ENCODE measurements at places on chromosomes 2 and 18. TPM values are rescaled to one million over a fixed set of nuclear protein-coding genes. Genes with fewer than 3 reads are reported as not detected.
A peak's percentile ranks its signal among the peaks of the same experiment; 100 is the strongest.

The REG3G gene
- total RNA-seq = 33.1 TPM

DNA sequence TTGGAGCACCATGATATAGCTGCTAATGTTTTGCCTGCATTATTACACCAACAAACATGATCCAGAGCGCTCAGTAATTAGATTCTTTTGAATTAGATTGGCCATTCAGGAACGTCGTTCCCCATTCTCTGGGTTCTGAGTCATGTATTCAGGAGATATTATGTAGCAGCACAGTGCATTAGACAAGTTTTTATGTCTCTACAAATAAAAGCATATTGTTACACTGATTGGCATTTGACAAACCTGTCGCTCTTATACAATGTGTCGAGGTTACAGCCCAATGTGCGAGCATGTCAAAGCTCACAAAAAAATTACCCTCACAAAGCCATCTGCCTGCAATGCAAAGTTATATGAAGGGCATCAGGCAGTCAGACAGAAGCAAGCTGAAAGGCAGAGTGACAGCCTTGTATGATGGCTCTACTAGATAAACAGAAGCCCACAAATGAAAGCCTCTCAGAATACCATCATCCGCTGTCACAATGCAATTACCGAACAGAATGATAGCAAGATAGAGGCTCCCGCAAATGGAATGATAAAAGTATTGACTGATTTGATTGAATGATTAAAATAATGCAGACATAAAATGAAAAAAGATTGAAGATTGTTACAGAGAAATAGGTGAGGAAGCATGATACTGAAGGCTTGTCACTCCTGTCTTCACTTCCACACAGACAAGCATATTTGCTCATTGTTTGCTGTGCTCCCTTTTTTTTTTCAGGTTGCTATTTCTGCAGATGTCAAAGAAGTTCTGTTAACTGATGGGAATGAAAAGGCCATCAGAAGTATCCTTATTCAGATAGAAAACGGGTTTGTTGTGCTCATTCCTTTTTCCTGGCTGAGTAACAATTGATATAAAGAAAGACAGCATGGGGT is 234.6 kb upstream of the SIX3 start:
- no peak overlapping the region for H3K4me3 ChIP-seq
- H3K27me3 ChIP-seq = no peaks in the 10 kb centered on the region
- H3K4me1 ChIP-seq = no peaks in the 10 kb centered on the region
- H3K36me3 ChIP-seq = no peaks in the 10 kb centered on the region
- DNase-seq = no peak
- H3K27ac ChIP-seq = no peak overlapping the region

DNA sequence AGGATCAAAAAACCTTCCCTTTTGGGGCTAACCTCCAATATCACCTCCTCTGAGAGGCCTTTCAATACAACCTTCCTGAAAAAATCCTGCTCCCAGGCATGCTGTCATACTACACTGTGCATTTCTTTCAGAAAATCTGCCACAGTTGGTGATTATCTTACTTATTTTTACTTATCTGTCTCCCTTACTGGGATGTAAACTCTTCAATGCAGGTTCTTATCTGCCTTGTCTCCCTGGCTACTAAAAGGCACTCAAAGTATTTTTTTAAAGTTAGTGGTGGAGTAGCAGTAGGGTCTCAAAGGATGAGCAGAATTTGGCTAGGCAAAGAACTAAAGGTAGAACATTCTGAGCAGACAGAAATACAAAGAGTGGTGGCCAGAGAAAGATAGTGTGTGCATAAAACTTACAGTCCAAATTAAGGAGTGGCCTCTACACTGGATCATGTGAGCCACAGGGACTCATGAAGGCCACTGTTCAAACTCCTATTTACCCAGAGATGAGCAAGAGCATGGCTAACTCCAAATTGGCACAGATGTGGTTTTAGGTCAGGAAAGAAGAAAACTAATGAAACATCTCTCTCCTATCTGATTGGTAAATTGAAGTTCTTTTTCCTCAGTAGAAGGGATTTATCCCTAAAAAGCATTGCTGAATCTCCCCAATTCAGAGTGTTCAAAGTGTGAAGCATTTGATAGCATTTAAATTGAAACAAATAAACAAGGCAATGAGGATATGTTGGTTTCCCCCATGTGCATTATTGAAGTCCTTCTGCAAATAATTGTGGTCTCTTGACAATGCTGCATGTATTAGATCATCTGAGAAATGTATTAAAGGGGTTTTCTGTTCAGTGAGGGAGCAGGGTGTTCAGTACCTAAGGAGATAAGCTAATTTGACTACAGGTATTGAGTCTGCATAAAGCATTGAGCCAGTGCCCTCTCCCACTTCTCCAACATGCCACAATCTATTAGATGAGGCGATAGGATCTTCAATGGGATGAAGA is 285.5 kb downstream of the MREG start:
- no peaks in the 10 kb centered on the region for H3K36me3 ChIP-seq
- DNase-seq = no peak
- no peaks in the 10 kb centered on the region for H3K4me1 ChIP-seq
- no peaks in the 10 kb centered on the region for H3K27me3 ChIP-seq
- H3K4me3 ChIP-seq = no peak overlapping the region

The C2orf49 gene
- total RNA-seq = 17.4 TPM

- H3K36me3 ChIP-seq = no peaks in the 10 kb centered on the region
- H3K27me3 ChIP-seq = no peaks in the 10 kb centered on the region
- no peak overlapping the region for H3K27ac ChIP-seq
- DNase-seq = peak; percentile 81
- H3K4me3 ChIP-seq = no peak overlapping the region
Measured at GRCh38 chr2:235746257-235746934, 252.6 kb downstream of the AGAP1 start.

The AMER3 gene
- not detected for total RNA-seq

- no peaks in the 10 kb centered on the region for H3K27me3 ChIP-seq
- H3K4me1 ChIP-seq = no peaks in the 10 kb centered on the region
- DNase-seq = no peak
- no peak overlapping the region for H3K27ac ChIP-seq
- H3K36me3 ChIP-seq = no peaks in the 10 kb centered on the region
- no peak overlapping the region for H3K4me3 ChIP-seq
Measured at GRCh38 chr2:49515996-49516782, 361.9 kb upstream of the FSHR start.

The DNAH6 gene
- total RNA-seq = 1.6 TPM

DNA sequence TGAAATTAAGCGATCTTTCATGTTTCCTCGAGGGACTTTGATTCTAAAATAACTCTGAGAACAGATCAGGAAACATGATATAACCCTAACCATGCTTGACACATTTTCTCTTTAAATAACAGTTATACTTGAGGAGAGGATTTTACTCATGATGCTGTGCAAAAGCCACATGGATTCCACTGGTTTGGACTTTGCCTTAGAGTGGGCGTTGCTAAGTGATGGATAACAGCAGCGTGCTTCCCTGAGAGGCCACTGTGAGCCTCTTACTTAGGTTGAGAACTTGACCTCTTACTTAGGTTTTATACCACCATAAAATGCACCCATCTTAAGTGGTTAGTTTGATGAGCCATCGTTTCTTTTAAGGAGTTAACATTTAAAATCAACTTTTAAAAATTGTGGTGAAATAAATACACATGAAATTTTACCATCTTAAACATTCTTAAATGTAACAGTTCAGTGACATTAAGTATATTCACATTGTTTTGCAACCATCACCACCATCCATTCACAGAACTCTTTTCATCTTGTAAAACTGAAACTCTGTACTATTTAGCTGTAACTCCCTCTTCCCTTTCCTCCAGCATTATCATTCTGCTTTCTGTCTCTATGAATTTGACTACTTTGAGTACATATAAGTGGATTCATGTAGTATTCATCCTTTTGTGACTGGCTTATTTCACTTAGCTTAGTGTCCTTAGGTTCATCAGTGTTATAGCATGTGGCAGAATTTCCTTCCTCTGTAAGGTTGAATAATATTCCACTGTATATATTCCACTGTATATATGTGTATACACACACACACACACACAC is 22.6 kb downstream of the ANXA4 start:
- H3K27ac ChIP-seq = no peak overlapping the region
- no peak overlapping the region for H3K4me3 ChIP-seq
- H3K4me1 ChIP-seq = no peaks in the 10 kb centered on the region
- no peaks in the 10 kb centered on the region for H3K36me3 ChIP-seq

DNA sequence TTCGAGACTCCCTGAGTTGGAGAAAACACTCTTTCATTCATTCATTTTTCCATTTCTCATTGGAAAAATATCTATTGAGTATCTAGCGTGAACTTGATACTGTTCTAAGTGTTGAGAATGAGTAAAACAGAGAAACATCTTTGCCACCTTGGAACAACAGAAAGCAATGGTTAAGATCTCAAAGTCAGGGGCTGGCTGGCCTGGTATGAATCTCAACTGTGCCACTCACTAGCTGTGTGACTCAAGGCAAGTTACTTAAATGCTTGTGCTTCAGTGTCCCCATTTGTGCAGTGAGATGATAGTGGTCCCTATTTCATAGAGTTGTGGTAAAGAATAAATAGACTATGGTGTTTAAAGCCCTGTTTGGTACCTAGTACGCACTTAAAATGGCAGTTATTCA is 415.2 kb downstream of the NBAS start:
- H3K27me3 ChIP-seq = no peaks in the 10 kb centered on the region
- no peaks in the 10 kb centered on the region for H3K4me1 ChIP-seq
- no peak overlapping the region for H3K27ac ChIP-seq
- DNase-seq = no peak
- no peaks in the 10 kb centered on the region for H3K36me3 ChIP-seq

GRCh38 chr2:20650393-20650876 is 463 bp downstream of the HS1BP3 start:
- H3K4me1 ChIP-seq = peaks cover 14% of the 10 kb centered on the region
- peak; percentile 55 for DNase-seq

GRCh38 chr2:241108271-241109209 is 6.5 kb upstream of the MTERF4 start:
- peak overlapping the region; percentile 70 for H3K27ac ChIP-seq
- DNase-seq = no peak
- no peaks in the 10 kb centered on the region for H3K27me3 ChIP-seq
- H3K4me3 ChIP-seq = no peak overlapping the region
- H3K4me1 ChIP-seq = peaks cover 6% of the 10 kb centered on the region
- H3K36me3 ChIP-seq = no peaks in the 10 kb centered on the region

The FBXO41 gene
- total RNA-seq = 2.9 TPM

The RAB6C gene
- not detected for total RNA-seq

The COL4A3 gene
- total RNA-seq = 7.1 TPM
